ENCODE measurements at places on chromosomes 16 and 17. TPM values are rescaled to one million over a fixed set of nuclear protein-coding genes. Genes with fewer than 3 reads are reported as not detected.

Gene MAP2K6
- 1.9 TPM for total RNA-seq

Gene VWA3A
- not detected for total RNA-seq

Gene TNFRSF17
- not detected for total RNA-seq

Gene EIF5A
- 1,396 TPM for total RNA-seq

Gene MPV17L
- total RNA-seq = 1.3 TPM

Gene KCNJ18
- not detected for total RNA-seq

Gene TSNAXIP1
- total RNA-seq = not detected

Gene IL34
- total RNA-seq = 2.2 TPM

Gene SLC38A8
- total RNA-seq = not detected

Gene SHBG
- not detected for total RNA-seq

Gene WFIKKN2
- total RNA-seq = not detected

Gene MYH10
- 36.7 TPM for total RNA-seq

Gene PPY
- not detected for total RNA-seq

Gene SLC35G6
- total RNA-seq = not detected

Gene NPIPB5
- total RNA-seq = 6.2 TPM

Gene SLC13A2
- total RNA-seq = not detected

Gene MLST8
- 42.6 TPM for total RNA-seq

Gene NSMCE1
- total RNA-seq = 51.7 TPM

Gene RNF43
- not detected for total RNA-seq

Gene GRB2
- 110 TPM for total RNA-seq
